ENCODE measurements at places on chromosomes 2 and 18. TPM values are rescaled to one million over a fixed set of nuclear protein-coding genes. Genes with fewer than 3 reads are reported as not detected.
A peak's percentile ranks its signal among the peaks of the same experiment; 100 is the strongest.

DNA sequence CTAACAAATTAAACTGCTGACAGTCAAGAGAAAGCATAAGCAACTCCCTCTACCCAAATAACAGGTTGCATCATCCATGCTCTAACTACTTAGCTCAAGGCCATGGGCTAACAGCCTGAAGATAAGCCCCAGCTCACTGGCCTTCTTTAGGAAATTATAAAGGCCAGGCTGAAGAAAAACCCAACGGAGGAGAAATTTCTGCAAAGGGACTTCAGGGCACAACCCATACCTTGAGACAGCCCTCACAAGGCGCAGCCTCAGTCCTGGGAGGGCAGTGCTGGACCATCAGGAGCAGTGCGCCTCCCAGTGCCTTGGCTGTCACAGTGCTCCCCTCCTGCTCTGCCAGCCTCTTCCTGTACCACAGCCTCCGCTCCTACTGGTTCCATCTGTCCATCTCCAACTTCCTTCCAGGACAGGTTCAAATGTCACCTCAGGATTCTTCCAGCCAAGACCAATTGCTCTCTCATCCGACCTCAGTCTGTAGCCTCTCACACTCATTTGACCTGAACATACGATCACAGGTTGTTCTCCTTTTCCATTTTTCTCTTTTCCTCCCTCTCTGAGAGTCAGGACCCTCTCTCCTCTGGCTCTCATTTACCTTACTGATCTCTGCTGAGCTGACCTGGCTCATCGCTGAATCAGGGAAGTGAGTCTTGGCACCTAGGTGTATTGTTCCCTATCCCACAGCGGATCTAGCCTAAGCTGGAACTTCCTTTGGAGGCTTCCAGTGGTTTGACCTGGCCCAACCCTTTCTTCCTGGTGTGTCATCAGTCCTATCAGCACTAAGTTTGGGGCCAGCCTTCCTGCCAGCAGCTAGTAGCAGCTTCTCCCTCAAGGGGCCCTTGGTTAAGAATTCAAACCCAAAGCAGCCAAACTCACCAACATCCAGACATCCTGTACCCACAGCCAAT lies 1.9 kb downstream of the MCFD2 start:
- no peaks in the 10 kb centered on the region for H3K36me3 ChIP-seq
- H3K4me1 ChIP-seq = peaks cover 21% of the 10 kb centered on the region
- peak; percentile 35 for DNase-seq
- H3K4me3 ChIP-seq = peak overlapping the region; percentile 94
- H3K27ac ChIP-seq = peak overlapping the region; percentile 98
- H3K27me3 ChIP-seq = no peaks in the 10 kb centered on the region

DNA sequence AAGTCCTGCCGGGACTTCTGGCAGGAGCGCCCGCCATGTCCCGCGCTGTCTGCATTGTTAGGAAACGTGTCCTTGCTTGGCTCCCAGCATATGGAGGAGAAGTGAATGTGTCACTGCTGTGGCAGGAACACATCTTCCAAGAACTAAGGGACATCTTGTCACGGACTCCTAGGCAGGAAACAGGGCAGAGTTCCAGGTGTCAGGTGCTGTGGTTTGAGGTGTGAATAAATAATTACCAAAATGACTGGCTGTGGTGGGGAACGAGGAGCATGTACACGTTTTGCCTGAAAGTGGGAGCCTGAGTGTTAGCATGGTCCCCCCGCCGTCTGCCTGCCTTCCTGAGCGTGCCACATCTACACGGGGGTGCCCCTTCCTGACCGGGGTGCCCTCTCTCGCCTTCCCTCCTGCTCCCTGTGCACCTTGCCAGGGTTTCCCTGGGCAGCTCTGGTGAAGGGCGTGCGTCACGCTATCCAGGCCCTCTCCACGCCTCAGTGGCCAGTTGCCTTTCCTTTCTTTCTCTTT lies 237.5 kb downstream of the LDLRAD4 start:
- H3K36me3 ChIP-seq = no peaks in the 10 kb centered on the region
- no peak overlapping the region for H3K27ac ChIP-seq
- H3K4me1 ChIP-seq = no peaks in the 10 kb centered on the region

GRCh38 chr18:55908901-55909366 lies 320.9 kb upstream of the TCF4 start:
- no peak for DNase-seq
- no peaks in the 10 kb centered on the region for H3K27me3 ChIP-seq
- H3K36me3 ChIP-seq = no peaks in the 10 kb centered on the region
- no peak overlapping the region for H3K4me3 ChIP-seq

- no peaks in the 10 kb centered on the region for H3K4me1 ChIP-seq
- H3K4me3 ChIP-seq = no peak overlapping the region
- no peaks in the 10 kb centered on the region for H3K36me3 ChIP-seq
Observed at GRCh38 chr2:210912779-210913178, 356.4 kb downstream of the CPS1 start.

B3GNT7 gene
- total RNA-seq = 6.2 TPM

XDH gene
- total RNA-seq = 4.0 TPM

DNA sequence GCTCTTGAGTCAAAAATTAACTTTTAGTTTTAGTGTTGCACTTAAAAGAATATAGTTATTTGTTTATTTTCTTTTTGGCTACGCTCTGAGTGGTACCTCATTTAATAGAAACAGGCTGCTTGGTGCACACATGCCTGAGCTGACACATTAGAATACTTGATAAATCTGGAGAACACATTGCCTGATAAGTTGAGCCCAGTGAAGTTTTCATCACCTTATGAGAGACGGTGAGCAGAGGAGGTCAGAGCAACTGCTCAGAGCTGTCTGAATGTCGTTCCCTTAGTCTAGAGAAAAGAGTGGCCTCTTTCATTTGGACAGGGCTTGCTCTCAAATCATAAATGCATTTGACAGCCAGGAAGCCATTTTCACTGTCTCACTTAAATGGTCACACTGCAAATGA lies 715.9 kb downstream of the MBD2 start:
- H3K36me3 ChIP-seq = no peaks in the 10 kb centered on the region
- H3K4me1 ChIP-seq = no peaks in the 10 kb centered on the region
- no peak for DNase-seq
- no peak overlapping the region for H3K27ac ChIP-seq

NT5DC4 gene
- total RNA-seq = 2.7 TPM

DNA sequence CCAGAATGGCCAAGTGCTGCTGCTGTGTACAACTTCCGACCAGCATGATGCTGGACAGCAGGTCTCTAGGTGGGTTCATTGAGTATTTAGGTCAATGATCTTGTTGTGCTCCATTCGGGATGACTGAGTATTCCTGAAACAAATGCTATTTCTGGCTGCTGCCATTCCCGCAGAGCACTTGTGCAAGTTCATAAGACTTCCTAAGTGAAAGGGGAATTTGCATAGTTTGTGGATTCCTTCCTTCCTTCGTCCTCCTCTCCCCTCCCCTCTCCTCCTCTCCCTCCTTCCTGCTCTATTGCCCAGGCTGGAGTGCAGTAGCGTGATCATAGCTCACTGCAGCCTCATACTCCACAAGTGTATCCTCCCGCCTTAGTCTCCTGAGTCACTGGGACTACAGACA lies 40.4 kb downstream of the LDLRAD4 start:
- no peak overlapping the region for H3K27ac ChIP-seq
- H3K36me3 ChIP-seq = no peaks in the 10 kb centered on the region
- DNase-seq = no peak
- H3K27me3 ChIP-seq = no peaks in the 10 kb centered on the region
- H3K4me1 ChIP-seq = peaks cover 13% of the 10 kb centered on the region
- no peak overlapping the region for H3K4me3 ChIP-seq

GRCh38 chr18:9737472-9738121 lies 29.5 kb downstream of the RAB31 start:
- H3K4me1 ChIP-seq = peaks cover 22% of the 10 kb centered on the region
- no peaks in the 10 kb centered on the region for H3K27me3 ChIP-seq
- H3K4me3 ChIP-seq = no peak overlapping the region
- no peaks in the 10 kb centered on the region for H3K36me3 ChIP-seq
- DNase-seq = peak; percentile 54
- H3K27ac ChIP-seq = peak overlapping the region; percentile 73

FIGN gene
- total RNA-seq = 4.5 TPM

TTC39C gene
- 36.7 TPM for total RNA-seq

CNDP1 gene
- total RNA-seq = not detected

DNA sequence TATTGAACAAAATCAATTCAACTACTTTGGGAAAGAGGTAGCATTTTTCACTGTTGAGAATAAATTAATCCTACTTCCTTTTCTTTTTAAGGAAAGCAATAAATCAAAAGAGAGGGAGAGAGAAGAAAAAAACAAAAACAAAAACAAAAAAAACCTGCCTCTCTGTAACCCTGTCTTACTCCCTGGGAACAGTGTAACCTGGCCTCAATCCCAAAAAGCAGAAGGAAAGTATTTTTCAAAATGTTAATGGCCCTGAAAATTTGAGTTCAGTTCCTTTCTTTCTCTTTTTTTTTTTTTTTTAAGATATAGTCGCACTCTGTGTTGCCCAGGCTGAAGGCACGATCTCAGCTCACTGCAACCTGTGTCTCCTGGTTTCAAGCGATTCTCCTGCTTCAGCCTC lies 35.9 kb downstream of the RHOB start:
- no peak overlapping the region for H3K27ac ChIP-seq
- DNase-seq = no peak
- no peak overlapping the region for H3K4me3 ChIP-seq
- no peaks in the 10 kb centered on the region for H3K27me3 ChIP-seq

DNA sequence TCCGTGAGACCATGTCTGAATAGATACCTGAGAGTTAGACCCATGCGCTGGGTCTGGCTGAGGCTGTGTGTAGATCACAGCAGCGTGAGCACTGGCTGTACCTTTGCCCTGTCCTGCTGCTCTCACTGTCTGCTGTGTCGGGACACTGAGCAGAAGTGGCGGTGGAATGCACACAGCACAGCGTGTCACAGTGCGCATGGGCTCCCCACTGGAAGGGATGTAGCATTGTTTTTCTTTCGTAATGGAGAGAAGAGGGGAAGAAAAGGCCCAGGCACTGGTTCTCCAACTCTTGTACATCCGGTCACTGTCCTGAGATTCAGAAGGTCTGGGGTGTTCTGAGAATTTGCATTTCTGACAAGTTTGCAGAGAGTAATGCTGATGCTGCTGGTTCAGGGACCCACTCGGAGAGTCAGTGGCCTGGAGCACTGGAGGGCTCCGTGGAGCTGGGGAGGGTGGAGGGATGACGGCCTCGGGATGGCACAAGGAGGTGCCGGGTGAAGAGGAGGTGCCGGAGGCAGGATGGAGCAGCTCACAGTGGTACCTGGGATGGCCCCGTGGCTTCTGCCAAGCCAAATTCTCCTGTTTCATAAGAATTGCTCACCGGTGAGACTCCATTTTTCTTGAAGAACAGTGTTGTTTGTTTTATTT lies 252.8 kb downstream of the LDLRAD4 start:
- H3K4me1 ChIP-seq = peaks cover 14% of the 10 kb centered on the region
- no peaks in the 10 kb centered on the region for H3K36me3 ChIP-seq
- H3K27ac ChIP-seq = peak overlapping the region; percentile 17
- peak; percentile 27 for DNase-seq
- no peak overlapping the region for H3K4me3 ChIP-seq

TMEM169 gene
- 1.8 TPM for total RNA-seq

GRCh38 chr2:205764270-205764746 lies 82.0 kb downstream of the NRP2 start:
- no peak for DNase-seq
- no peaks in the 10 kb centered on the region for H3K27me3 ChIP-seq
- no peak overlapping the region for H3K27ac ChIP-seq
- no peaks in the 10 kb centered on the region for H3K36me3 ChIP-seq

GRCh38 chr2:11753452-11753885 lies 7.0 kb downstream of the LPIN1 start:
- no peaks in the 10 kb centered on the region for H3K36me3 ChIP-seq
- peaks cover 14% of the 10 kb centered on the region for H3K4me1 ChIP-seq
- no peaks in the 10 kb centered on the region for H3K27me3 ChIP-seq
- no peak for DNase-seq
- H3K27ac ChIP-seq = peak overlapping the region; percentile 48

- peaks cover 7% of the 10 kb centered on the region for H3K27me3 ChIP-seq
- no peaks in the 10 kb centered on the region for H3K36me3 ChIP-seq
- no peaks in the 10 kb centered on the region for H3K4me1 ChIP-seq
- no peak overlapping the region for H3K27ac ChIP-seq
Observed at GRCh38 chr2:242043538-242044312, 174.2 kb downstream of the RTP5 start.

SIGLEC15 gene
- 0.24 TPM for total RNA-seq

LONRF2 gene
- total RNA-seq = 1.4 TPM

DNA sequence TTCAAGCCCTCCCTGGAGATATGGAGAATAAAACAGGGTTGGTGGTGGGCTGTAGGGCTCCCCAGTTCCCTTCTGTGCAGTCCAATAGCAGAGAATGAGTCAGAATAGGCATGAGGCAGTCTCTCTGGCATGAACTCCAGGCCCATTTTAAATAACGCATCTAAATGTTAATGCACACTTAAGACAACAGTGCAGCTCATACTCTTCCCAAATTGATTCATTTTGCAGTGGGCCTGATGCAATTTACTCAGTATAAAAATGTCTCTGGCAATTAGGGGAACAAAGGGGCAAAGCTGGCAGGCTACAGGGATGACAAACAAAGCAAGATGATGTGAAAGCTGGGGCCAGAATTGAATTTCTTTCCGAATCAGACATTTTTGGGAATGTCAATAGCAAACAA lies 402.8 kb downstream of the CLIP4 start:
- H3K4me1 ChIP-seq = no peaks in the 10 kb centered on the region
- no peak overlapping the region for H3K27ac ChIP-seq
- H3K4me3 ChIP-seq = no peak overlapping the region
- no peaks in the 10 kb centered on the region for H3K36me3 ChIP-seq

GRCh38 chr2:109481599-109481998 lies 132.2 kb downstream of the SEPTIN10 start:
- H3K27me3 ChIP-seq = no peaks in the 10 kb centered on the region
- no peaks in the 10 kb centered on the region for H3K36me3 ChIP-seq
- DNase-seq = no peak
- H3K4me3 ChIP-seq = no peak overlapping the region

CHN1 gene
- 29.0 TPM for total RNA-seq

GRCh38 chr18:57404345-57404744 lies 30.8 kb upstream of the ONECUT2 start:
- H3K27me3 ChIP-seq = peaks cover 3% of the 10 kb centered on the region
- no peak overlapping the region for H3K27ac ChIP-seq
- DNase-seq = no peak
- H3K4me3 ChIP-seq = no peak overlapping the region

DNA sequence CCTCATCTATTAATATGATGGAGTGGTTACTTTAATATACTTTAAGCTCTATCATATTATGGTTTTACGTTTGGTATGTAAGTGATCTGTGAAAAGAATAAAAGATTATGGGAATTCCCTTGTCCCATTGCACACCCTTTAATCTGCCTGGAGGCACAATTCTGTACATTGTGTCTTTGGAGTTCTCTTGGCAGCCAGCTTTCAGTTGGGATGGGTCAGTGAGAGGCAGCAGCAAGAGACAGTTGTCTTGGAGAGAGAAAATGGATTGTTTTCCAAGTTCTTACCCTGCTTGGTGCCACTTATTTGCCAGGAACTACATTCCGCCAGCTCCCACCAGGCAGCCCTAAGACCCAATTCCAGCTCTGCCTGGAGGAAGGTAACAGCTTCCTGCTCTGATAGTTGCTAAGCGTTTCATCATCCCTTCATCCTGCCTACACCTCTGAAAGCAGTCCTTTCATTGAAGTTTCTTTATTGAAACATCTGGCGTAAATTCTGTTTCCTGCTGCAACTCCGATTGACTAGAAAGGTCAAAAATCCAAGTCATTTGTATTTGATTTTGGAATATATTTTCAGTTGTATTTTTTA lies 365.2 kb downstream of the AKAIN1 start:
- H3K36me3 ChIP-seq = no peaks in the 10 kb centered on the region
- H3K27ac ChIP-seq = no peak overlapping the region
- H3K4me3 ChIP-seq = no peak overlapping the region
- H3K27me3 ChIP-seq = no peaks in the 10 kb centered on the region
- no peak for DNase-seq

LYG2 gene
- not detected for total RNA-seq

- peaks cover 21% of the 10 kb centered on the region for H3K4me1 ChIP-seq
- DNase-seq = no peak
- no peak overlapping the region for H3K27ac ChIP-seq
- H3K36me3 ChIP-seq = no peaks in the 10 kb centered on the region
- H3K4me3 ChIP-seq = no peak overlapping the region
Observed at GRCh38 chr18:1014509-1014908, 109.8 kb downstream of the ADCYAP1 start.

DCDC2C gene
- not detected for total RNA-seq

EPG5 gene
- total RNA-seq = 31.1 TPM
